ENCODE measurements at places on chromosomes 13 and 19.

- DNase-seq = no peak
These were observed 588.5 kb downstream of the GPC5 start for GRCh38 chr13:91986761-91987483.

GRCh38 chr13:50126263-50126992 is 111.2 kb downstream of the KCNRG start:
- DNase-seq = peak; percentile 65

DNA sequence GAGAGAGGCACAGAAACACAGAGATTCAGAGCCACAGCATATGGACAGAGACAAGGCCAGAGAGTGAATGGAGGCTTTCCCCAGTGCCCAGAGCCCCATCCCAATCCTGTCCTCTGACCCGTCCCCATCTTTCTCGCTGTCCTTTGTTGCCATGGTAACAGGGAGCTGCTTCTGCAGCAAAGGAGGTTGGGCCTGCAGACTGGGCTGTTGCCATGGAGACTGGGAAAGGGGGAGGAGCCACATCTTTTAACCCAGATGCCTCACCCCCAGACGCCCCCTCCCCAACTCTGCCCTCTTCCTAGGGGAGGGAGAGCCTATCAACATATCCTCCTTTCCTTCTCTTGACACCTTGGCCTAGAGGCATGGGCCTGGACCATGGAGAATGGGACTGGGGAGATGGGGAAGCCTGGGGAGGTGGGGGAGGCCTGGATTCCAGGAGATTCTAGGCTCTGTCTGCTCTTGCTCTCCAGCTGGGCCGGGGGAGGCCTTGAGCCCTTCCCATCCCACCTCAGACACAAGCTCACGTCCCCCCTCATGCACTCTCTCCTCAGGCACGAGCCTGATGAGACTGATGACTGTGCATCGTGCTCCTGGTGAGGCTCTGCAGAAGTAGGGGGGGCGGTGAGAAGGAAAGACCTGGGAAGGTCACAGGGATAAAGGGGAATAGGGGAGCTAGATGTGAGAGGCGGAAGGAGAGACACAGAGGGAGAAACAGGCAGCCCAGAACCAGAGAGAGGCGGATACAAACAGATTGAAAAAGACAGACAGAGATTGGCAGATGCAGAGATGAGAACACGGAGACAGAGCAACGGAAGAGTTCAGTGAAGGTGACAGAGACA is 2.1 kb upstream of the ATP1A3 start:
- DNase-seq = no peak

DNA sequence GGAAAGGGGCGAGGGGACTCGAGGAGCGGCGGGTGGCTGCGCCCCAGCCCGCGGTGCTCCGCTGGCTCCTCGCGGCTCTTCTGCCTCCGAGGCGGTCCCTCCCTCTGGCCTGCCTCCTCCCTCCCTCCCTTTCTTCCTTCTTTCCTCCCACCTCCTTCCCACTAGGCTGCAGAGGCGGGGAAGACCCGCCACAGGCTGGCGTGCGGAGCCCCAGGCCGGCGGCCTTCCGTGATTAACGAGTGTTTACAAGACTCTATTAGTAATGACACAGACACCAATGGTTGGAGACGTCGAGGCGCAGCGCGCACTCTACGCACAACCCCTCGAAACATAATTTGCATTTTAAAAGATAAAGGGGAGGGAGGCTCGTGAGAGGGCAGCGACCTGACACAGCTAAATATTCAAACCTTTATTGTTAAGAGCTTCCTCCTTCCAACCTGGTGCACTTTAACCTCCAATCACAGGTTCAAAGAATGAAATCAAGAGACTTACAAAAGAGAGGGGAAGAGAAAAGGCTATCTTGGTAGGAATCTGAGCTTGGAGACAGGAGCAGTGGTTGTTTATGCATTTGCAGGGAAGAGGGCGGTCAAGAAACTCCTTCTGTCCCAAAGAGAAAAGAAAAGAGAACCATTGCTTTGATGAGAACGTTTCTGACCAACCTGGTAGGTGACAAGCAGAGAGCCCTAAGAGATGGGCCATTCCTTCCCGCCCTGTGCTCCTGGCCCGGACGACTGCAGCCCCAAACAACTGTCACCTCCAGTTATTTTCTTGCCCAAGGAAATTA is at the start of gene CDX2:
CDX2 (minus strand) TSS at position 234 of the 784 bp plus-strand sequence. CDS start 309 bp downstream, outside the sequence.
- DNase-seq = peak; percentile 78

DNA sequence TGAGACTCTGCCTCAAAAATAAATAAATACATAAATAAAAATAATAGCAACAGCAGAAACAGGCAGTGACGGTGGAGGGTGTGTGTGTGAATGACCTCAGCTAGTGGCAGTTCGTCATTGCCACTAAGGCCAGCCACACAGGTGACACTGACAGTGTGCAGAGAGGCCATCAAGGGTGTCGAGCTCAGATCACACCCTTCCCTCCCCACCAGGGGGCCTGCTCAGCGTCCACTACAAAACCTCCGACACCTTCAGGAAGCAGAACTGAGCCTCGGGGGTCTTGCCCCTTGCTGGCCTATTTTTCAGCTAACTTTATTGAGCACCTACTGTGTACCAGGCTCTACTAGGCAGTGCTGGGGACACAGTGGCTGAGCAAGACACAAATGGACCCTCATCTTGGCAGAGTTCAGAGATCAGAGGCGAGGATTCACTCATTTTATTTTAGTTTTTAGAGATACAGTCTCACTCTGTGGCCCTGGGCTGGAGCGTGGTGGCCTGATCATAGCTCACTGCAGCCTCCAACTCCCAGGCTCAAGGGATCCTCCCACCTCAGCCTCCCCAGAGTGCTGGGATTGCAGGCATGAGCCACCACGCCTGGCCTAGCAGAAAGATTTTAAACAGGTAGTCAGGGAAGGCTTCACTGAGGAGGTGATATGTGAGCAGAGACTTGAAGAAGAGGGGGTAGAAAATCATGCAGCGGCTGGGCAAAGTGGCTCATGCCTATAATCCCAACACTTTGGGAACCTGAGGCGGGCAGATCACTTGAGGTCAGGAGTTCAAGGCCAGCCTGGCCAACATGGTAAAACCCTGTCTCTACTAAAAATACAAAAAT is 30.3 kb upstream of the SEMA6B start:
- no peak for DNase-seq

DNA sequence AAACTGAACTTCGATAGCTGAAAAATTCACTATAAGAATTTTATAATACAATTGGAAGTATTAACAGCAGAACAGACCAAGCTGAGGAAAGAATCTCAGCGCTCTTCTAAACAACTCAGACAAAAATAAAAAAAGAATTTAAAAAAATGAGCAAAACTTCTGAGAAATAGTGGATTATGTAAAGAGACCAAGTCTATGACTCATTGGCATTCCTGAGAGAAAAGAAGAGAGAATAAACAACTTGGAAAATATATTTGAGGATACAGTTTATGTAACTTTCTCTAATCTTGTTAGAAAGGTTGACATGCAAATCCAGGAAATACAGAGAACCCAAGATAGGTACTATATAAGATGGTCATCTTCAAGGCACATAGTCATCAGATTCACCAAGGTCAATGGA is 25.4 kb downstream of the SLC25A15 start:
- no peak for DNase-seq

DNA sequence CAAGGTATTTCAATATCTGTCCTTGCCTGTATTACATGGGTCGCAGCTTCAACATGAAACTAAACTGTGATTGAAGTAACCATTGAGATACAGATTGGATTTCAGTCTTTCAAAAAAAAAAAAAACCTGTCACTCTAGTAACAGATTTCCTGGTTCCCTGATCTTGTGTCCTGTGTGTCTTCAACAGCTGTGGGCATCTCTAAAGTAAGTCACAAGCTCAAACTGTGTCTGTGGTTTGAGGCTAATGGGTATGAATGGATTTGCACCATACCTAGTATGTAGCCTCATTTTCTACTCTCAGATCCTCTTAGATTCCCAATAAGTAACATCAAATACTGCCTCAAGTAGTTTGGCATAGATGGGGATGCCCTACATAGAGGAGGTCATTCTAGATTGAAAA is 300.1 kb downstream of the COG6 start:
- DNase-seq = no peak

DNA sequence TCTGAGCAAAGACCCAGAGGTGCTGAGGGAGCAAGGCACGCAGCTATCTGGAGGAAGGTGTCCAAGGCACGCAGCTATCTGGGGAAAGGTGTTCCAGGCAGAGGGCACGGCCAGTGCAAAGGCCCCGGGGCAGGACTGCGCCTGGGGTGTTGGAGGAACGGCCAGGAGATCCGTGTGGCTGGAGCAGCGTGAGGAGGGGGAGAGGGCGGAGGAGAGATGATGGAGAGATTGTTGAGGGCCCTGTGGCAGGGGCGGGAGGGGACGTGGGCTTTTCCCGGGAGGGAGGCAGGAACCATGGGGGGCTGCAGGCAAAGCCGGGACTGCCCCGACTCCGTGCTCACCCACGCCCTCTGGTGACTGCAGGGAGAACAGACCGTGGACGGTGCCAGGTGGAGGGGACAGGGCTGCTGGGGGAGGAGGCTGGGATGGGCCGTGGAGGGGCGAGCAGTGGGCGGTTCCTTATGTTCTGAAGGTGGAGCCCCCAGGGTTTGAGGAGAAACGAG is 13.3 kb upstream of the MISP start:
- no peak for DNase-seq

DNA sequence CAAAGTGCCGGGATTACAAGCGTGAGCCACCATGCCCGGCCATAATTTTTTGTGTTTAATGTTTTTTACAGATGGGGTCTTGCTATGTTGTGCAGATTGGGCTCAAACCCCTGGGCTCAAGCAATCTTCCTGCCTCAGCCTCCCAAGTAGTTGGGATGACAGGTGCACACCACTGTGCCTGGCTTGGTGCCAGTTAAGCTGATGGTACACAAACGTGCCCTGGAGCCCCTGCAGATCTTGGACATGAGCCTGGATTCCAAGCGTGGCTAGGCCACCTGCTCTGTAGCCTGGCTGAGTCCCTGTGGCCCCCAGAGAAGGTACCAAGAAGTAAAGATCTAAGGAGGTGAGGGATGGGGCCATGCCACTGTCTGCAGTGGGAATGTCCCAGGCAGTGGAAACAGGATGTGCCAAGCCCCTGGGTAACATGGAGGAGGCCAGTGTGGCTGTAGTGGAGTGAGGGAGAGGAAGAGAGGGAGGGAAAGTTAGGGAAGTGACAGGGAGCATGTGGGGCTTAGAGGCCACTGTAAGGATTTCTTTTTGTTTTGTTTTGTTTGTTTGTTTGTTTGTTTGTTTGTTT is 7.0 kb downstream of the PRODH2 start:
- no peak for DNase-seq

DNA sequence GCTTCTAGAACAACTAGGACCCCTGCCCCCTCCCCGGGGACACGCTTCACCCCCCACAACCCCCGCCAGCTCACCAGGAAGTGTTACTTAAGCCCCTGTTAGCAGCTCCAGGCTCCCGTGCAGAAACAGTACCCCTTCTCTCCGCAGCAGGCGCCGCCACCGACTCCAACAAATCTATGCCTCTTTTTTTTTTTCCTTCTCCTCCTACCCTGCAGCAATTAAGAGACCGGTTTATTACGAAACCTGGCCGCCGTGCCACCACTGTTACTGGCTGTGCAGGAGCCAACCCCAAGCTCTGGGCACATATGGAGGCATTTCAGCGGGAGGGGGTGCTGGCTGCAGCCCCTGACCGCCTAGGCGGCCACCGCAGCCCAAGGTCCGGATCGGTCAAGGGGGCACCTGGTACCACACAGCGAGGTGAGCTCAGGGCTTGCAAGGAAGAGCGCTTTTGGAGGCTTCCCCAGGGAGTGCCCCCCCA is 2.4 kb downstream of the GADD45B start:
- DNase-seq = no peak

- DNase-seq = no peak
These were observed 4.2 kb downstream of the PRR12 start for GRCh38 chr19:49594993-49595818.

GRCh38 chr13:112469071-112469745 is 93.1 kb downstream of the SPACA7 start:
- no peak for DNase-seq

DNA sequence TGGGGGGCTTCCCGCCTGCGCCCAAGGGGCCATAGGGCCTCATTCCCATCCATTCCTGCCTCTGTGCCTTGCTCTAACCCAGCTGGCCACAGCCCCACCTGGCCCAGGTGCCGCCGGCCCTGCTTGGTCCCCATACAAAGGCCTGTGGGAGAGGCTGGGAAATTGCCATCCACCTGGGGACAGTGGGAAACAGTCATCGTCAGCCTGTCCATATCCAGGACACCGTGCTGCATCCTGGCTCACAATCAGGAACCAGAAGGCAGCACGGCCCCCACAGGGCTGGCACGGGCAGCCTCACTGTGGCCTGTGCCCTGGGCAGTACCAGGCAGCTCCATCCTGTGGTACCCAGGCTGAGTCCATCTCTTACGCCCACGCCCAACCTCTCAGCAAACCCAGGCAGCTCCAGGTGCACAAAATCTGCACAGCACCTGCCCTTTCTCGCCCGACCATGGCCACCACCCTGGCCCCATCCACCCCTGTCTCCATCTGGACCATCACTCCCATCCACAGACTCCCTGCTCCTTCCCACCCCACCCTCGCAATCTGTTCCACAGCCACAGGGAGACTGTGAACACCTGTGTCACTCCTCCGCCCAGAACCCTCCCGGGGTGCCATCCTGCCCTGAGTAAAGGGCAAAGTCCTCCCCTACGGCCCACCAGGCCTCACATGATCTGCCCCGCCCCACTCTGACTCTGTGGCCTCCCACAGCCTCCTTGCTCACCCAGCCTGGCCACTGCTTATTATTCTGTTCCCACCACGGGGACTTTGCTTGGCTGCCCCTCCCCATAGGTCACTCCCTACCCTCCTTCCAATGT is 21.1 kb upstream of the FBXO27 start:
- DNase-seq = peak; percentile 87

DNA sequence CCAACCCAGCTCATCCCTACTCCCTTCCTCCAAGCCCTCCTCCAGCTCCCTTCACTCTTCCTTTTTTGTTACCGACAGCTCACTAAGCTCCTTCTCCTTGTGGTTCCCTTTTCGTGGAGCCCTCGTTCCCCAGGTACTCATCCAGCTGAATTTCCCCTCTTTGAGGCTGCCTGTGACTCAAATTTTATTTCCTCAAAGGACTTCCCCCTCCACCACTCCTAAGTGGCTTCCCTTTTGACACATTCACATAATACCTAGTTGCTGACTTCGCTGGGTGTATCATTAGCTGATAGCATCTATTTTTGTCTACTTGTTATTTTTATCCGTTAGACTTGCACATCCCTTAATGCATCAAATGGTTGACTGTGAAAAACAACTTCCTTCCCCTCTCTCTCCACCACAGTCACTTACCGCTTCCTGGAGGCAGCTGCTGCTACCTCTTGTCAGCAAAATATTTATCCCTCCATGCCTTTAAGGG is 14.5 kb downstream of the FFAR2 start:
- no peak for DNase-seq

GRCh38 chr19:10112895-10113591 is 1.6 kb downstream of the P2RY11 start:
- DNase-seq = peak; percentile 33

Measured in SW480 (cell line).